ENCODE measurements at places on chromosomes 3 and 15.

DNA sequence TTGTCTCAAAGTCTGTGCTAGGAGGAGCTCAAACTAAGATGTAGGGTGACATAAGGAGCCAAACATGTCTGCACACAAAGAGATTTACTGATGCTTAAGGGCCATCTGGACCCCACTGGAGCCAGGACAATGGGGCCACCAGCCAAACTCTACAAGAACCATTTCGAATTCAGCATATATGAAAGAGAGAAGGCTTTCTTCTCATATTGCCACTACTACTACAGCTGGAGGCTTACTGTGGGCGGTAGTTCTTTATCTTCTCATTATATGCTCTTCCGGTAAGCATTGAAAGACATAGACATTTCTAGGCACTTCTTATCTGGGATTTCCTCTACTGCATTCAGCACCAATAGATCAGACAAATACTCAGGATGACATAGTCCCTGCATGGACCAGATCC, 404.4 kb upstream of the PROK2 start:
- no peak for DNase-seq

DNA sequence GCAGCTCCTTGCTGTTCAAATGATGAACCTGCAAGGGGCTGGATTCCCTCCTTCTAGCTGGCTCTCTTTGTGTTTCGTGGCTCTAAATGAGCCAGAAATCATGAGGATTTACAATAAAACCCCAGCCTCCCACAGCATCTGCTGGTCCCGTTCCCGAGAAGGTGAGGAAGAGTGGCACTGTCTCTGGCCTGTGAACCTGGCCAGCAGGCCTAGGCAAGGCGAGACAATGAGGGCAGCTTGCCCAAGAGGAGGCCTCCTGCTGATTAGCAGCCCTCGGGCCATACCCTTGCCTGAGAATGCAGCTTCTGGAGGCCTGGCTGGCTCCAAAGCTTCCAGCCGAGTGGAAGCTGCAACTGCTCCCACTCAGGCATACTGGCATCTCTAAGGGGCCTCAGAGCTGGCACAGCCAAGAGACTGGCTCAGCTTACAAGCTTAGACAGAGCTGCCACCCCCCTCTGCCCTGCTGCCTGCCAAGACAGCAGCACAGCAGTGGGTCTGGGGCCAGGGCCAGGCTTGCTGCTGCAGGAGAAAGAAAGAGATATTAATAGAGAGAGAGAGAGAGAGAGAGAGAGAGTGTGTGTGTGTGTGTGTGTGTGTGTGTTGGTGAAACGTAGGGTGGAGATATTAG, 76.5 kb downstream of the HMG20A start:
- DNase-seq = peak; percentile 79

GRCh38 chr15:101127506-101128076, 124.3 kb downstream of the CHSY1 start:
- peak; percentile 96 for DNase-seq

- DNase-seq = no peak
These were observed 15.2 kb upstream of the EID1 start for GRCh38 chr15:48862705-48863104.

GRCh38 chr3:48548729-48549705, 7.6 kb downstream of the PFKFB4 start:
- peak; percentile 48 for DNase-seq

- no peak for DNase-seq
These were observed 13.3 kb downstream of the PIK3R4 start for GRCh38 chr3:130733236-130733875.

- DNase-seq = peak; percentile 7
These were observed 62.3 kb downstream of the MCTP2 start for GRCh38 chr15:94293411-94294402.

DNA sequence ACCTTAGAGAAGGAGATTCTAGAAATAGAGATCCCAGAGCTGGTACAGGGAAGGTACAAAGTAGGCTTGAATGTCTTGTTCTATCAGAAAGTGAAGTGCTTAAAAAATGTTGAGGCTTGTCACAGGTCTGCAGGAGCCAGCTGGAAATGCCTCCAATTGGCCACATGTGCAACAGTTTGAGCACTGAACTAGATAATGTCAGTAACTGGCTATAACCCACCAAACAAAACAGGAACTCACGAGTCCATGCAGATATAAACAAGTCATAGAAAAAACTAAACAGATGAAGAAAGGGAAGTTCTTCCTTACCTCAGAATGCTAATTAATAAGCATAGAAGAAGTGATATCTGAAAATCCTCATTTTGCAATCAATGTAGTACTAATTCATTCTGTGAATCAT, 11.9 kb upstream of the TF start:
- no peak for DNase-seq

- DNase-seq = peak; percentile 29
These were observed 59.7 kb upstream of the GK5 start for GRCh38 chr3:142285083-142285517.

DNA sequence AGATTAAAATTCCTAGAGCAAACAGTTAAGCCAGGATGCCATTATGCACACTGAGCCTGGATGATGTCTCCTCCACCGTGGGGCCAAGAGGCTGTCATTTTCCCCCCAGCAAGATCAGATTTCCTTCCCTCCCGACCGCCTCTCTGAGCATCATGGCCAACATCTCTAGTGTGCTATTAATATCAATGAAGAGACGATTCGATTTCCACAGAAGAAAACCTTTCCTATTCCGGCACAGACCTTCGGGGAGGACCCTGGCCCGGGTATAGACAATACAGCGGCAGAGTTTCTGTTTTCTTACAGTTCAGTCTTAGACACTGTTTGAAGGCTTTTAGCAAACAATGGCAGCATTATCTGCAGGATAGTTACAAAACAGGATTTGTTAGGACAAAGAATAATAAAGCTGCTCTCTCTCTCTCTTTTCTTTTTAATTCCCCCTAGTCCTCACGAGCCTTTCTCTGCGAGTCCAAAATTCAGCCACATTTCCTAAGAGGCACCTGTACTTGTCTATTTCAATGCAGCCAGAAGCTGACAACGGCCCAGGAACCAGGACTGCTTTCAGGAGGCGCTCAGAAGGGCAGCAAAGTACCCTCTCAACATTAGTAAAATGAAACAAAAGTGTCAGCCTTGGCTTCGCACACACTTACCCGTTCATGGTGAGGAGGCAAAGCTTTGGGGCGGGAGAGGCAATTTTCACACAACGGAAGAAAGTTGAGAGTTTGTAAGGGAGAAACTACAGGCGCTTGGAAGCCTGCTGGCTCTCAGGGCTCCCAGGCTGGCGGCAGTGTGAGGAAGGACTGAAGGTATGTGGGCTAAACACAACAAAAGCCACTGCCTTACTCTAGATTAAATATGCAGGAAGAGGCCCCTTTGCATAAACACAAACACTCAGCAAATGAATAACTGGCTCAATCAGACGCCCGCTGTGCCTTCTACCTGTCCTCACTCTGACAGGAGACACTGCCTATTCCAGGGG, 278.0 kb downstream of the FOXP1 start:
- no peak for DNase-seq

DNA sequence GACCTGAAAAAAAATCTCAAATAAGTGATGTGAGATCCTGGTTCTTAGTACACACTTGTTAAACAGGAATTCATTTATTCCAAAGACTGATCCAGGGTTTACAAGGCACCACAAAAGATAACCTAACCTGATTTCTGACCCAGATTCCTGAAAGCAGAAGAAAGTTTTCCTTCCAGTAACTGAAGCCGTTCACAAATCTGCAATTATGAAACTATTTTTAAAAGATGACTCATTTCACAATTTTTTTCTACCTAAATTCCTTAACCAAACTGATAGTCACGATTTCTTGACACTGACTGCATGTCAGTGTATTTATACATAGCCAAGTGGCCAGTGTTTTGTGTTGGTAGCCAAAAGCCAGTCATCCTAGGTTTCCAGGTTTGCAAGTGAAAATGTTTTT, 17.1 kb downstream of the SLC9A9 start:
- no peak for DNase-seq

DNA sequence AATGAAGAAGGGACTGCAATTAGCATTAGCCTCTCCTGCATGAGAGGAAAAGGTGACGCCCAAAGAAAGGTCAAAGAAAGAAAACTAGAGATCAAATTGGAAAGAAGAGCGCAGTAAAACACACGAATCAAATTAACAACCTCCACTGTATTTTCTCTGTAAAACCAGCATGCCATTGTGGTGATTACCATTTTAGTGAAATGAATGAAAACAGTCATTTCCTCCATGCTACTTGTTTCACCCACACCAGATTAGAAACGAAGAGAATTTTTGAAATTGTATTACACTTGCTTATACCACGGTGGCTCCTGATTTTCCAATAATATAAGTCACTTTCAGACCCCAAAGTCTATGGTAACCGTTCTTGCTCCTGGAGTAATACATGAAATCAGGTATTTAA, 71.6 kb downstream of the SUMF1 start:
- no peak for DNase-seq

- DNase-seq = no peak
These were observed 348 bp upstream of the DPP8 start for GRCh38 chr15:65517866-65518207.

- DNase-seq = no peak
These were observed 439.2 kb downstream of the PLOD2 start for GRCh38 chr3:145721815-145722214.

- no peak for DNase-seq
These were observed 310.2 kb downstream of the TBC1D5 start for GRCh38 chr3:17432236-17432635.

DNA sequence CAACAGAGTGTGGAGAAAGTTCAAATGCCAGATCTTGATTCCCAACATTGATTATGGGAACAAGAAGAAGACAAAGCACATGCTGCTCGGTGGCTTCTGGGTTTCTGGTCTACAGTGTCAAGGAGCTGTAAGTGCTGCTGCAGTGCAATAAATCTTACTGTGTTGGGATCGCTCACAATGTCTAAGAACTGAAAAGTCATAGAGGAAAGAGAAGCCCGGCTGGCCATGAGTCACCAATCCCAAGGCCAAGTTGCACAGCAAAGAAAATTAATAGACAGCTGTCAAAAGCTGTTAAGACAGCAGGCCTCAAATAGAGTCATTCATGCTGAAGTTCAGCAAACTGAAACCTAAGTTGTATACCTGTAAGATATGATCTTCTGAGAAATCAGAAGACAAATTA, 33.2 kb upstream of the SPPL2A start:
- no peak for DNase-seq

- no peak for DNase-seq
These were observed 35.8 kb downstream of the PRKCD start for GRCh38 chr3:53196575-53197407.

GRCh38 chr3:179323197-179324110, 623 bp downstream of the ZNF639 start:
- peak; percentile 69 for DNase-seq

DNA sequence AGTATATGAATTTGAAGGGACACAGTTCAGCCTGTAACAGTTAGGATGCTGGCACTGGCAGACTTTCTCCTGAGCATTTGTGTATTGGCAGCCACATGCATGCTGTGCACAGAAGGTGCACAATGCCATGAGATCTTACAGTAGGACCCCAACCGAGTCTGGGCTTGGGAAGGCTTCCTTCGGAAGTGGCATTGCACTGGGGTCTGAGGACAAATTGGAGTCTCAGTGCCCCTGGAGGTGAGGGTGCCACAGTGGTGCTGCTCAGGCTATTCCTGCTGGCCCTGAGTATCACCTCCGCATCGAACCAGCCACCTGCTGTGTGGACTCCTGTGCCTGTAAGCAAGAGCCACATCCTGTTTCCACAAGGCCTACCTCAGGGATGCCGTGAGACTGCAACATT, 99.5 kb downstream of the DNAJB8 start:
- no peak for DNase-seq

- DNase-seq = no peak
These were observed 30.4 kb downstream of the NFKBIZ start for GRCh38 chr3:101879623-101880284.

DNA sequence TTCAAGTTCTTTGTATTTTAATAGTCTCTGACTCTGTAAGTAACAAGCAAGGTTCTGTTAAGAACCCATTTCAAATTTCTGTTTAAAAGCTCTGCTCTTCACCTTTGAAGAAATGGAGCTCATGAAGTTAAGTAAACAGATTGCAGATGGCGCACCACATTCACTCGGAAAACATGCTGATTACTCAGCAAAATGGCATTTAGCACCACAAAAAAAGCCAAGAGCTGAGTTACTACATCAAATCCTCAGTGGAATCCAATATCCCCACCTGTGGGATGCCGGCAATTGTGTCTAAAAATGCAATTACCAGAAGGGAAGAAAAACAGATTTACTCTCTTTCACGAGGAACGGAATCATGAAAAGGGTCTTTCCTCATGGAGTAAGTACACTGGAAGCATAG, 758.0 kb downstream of the NTRK3 start:
- no peak for DNase-seq

- DNase-seq = no peak
These were observed 234.8 kb upstream of the GADL1 start for GRCh38 chr3:31129241-31129640.

GRCh38 chr3:86234506-86235254, 756.3 kb downstream of the VGLL3 start:
- no peak for DNase-seq

DNA sequence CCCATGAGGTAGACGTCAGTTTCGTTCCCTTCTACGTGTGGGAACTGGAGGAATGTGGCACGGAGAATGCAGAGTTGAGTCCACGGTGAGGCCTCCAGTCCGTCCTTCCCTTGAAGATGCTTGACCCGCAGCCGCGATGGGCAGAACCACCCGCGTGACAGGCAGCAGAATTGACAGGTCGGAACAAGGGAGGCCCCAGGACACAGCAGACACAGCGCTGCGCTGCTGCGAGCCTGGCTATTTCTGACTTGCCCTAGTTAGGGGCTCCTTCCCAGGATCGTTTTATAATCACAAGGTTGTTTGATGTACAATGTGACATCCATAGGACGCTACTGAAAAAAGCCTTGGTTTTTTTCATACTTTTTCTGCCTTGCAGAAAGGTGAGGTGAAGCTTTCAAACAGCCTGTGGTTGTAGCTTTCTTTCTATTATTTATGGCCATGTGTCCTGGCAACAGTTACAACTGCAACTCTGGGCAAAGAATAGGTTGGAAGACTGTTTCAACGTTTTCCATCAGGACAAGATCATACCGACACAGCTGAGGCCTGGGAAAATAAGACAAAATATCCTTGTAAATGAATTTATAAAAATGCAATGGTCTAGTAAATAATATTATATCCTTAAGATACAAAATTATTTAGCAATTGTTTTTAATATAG, 9.6 kb upstream of the TMEM41A start:
- DNase-seq = no peak

DNA sequence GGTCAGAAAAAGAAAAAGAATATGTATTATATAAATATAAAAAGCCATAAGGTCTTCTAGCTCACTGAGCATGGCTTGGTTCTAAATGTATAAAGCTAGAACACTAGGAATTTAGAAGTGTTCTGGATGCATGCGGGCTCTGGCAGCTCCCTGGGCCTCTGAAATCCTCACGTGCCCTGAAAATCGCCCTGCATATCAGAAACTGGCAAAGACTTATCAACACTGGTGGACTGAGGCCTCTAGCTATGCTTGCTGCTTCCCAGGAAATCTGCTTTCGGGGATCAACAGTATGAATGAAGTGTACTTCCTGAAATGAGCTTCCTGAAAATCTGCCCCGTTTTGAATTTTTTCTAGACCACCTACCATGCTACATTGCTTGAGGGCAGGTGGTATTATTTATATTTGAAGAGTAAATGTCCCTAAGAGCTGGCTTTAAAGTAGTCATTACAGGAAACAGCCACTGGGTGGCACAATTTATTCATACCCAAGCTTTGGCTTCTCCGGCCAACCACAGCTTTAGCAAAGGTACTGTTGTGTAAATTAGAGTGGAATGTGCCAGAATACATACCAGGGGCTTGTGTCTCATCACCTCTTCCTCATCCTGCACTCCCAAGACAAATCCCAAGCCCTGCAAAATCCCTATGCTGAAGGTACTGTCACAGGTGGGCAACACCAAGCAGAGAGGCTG, 17.7 kb downstream of the CRTAP start:
- DNase-seq = peak; percentile 47

GRCh38 chr3:45137656-45138181, 8.5 kb downstream of the CDCP1 start:
- DNase-seq = no peak

Measured in NCI-H1105 treated with DMSO at 0.1 percent for 48 hours (cell line).